Muscle of leg (tissue), 16 donors: ENCODE measurements at places on chromosomes 5 and 9. TPM values are rescaled to one million over a fixed set of nuclear protein-coding genes. Genes with fewer than 3 reads are reported as not detected.
A peak's percentile ranks its signal among the peaks of the same experiment; 100 is the strongest.

GRCh38 chr5:34998058-34998789 is 49.5 kb downstream of the AGXT2 start:
- DNase-seq: peak; percentile 29

DNA sequence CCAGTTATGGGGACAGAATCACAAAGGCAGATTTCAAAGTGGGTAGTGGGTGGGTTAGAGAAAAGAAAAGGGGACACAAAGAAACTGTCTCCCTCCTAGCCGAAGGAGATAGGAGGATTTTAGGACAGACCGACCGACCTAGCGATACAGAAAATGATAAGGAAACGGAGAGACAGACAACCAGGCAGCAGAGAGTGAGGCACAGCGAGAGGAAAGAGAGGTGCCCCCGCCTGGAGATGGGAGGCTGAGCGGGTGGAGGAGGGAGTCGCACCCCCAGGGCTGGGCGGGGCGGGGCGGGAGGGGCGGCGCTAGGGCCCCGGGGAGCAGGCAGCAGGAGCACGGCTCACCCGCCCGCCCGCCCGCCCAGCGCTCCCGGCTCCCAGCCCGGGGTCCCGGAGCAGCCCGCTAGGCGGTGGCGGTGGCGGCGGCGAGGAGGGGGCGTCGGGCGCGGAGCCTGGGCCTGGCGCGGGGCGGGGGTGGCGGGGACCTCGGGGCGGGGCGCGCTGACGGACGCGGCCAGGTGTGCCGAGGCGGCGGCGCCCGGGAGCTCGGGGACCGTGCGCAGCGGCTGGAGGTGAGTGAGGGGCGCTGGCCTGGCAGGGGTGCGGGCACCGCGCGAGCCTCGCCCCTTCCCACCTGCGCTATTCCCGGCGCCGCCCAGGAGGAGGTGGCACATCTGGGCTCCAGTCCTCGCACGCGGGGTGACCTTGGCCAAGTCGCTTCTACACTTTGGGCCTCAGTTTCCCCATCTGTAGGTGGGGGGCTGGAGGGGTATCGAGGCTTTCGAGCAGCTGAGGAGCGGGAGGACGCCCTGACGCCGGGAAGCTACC is 15.9 kb upstream of the SYNPO start:
- DNase-seq: peak; percentile 63

The MARVELD2 gene
- polyA plus RNA-seq: 0.68 TPM

DNA sequence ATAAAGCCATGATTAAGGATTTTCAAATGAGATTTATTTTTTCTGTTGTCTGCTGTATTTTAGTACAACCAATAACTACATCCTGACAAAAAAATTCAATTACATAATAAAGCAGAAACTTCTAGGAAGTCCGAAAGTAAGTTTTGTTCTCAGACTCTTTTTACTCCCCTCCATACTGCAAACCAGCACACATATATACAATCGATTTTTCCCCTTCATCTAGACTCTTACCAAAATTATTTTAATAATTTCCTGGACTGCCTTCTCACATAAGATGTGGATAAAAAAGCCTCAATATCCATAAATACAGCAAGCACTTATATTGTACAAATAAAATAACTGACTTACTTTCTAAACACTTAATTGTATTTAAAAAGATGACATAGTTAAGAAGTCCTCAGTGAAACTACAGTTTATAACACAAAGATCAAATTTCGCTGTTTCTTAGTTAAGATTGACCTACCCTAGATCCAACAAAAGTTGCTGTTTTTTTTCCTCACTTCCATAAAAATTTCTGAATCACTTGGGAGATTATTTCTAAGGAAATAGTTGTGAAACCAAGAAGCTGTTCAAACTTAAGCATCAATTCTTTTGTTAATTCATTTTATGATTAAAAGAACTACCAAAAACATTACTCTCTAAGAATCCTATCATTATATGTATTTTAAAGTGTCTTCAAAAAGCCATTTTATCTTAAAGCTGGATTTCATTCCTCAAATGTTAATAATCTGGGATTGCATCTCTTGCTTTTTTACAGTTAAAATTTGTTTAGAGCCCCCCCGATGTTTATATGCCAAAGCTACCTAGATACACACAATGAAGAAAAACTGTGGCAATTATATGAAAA is 74.7 kb upstream of the IFNE start:
- no peak for DNase-seq

The TTC23L gene
- 0.12 TPM for polyA plus RNA-seq

- no peak for DNase-seq
Observed at GRCh38 chr5:64884541-64884940, 115.8 kb downstream of the CWC27 start.

The SLC6A19 gene
- not detected for polyA plus RNA-seq

The AK1 gene
- 1,141 TPM for polyA plus RNA-seq

The IFNB1 gene
- polyA plus RNA-seq: not detected

The RNF180 gene
- polyA plus RNA-seq: 1.6 TPM

The STK32A gene
- polyA plus RNA-seq: 0.56 TPM

DNA sequence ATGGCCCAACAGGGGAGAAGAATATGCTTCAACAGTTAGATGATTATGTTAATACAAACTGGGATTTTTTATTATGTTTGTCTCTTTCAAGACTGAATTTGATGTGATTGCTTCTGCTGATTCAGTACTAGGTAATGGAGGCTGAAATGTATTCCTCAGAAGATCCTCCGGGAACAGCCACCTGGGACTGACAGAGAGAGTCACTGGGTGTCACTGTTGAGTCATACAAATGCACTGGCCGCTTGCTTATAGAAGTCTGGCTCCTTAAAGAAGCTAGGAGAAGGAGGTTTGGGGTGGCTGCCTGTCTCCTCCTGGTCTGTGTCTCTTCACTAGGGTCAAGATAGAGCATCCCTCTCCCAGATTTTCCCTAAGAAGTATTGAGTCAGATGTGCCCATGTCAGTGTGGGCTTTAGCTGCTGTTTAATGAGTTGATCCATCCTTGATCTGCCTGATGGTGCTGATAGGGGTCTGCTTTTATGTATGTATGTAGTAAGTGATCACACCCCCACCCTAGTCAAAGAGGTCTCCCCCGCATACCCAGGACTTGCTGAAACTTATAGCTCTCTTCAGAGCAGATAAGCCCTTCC is 773.4 kb downstream of the BRINP1 start:
- peak; percentile 6 for DNase-seq

DNA sequence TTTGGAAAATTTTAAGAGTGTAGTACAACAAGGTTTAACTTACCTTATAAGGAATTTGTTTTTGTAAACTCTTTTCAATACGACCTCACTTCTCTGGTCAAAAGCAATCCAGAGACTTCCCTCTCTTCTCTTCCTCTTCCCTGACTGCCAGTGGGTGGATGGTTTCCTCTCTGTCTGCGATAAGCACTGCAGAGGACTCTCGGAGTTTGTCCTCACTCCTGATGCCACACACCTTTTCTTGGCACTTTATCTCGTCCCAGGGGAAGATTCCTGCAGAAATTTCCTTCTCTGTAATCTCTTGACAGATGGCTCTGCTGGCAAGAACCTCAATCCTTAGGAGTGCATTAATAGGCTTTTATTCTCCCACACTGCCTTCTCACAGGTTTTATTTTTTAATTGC is 641.6 kb downstream of the NR2F1-AS1 start:
- no peak for DNase-seq

DNA sequence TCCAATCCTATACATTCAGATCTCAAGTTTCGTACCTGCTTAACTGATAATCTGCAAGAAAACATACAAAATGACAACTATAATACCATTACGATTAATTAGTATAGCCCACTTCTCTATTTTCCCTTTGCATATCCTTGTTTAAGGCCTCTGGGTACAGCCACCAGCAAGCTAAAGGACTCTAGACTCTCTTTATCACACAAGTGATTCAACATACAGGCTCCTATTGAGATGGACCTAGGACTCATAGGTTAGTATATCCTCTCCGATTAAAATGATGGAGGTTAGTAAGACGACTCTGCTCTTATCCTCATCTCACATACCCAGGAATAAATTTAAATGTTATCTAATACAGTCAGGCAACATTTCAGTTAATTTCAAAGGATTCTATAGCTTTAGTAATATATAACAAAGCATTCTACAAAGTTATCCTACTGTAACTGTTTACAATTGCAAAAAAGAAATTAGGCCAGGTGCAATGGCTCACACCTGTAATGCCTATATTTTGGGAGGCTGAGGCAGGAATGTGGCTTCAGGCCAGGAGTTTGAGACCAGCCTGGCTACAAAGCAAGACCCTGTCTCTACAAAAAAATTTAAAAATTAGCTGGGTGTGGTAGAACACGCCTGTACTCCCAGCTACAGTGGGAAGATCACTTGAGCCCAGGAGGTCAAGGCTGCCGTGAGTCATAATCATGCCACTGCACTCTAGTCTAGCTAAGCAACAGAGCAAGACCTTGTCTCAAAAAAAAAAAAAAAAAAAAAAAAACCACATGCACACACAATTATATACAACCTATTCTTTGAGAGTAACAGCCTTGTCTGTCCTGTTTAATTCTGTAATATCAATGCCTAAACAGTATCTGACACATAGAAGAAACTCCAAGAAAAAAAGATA is 15.4 kb downstream of the HAUS6 start:
- no peak for DNase-seq

The BRINP1 gene
- 0.18 TPM for polyA plus RNA-seq

The PRSS3 gene
- polyA plus RNA-seq: 0.22 TPM

The PCDHGA4 gene
- polyA plus RNA-seq: 2.2 TPM

GRCh38 chr5:112549127-112549526 is 130.1 kb upstream of the EPB41L4A start:
- no peak for DNase-seq
